ENCODE measurements at places on chromosomes 1 and 21.

DNA sequence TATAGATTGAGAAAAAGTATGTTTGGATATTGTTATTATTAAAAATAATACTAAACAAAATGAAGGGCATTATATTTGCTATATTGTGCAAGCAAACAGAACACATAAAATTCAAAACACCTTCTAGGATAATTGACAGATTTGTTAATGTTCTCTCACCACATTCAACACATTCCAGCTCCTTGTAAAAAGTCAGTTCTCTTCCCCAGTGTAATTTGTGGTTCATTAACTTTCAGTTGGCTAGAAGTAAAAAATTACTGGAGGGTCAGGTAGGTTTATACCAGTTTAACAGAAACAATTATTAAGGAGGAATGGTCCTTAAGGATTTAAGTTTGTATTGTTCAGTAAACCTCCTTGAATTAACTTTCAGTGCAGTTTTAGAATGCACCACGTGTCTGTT is 1235.3 kb upstream of the ADGRL2 start:
- no peak for DNase-seq

GRCh38 chr1:203316626-203317093 is 11.3 kb downstream of the BTG2 start:
- DNase-seq: no peak

GRCh38 chr1:10610901-10611600 is 136.3 kb downstream of the PEX14 start:
- DNase-seq: no peak

- DNase-seq: no peak
Observed at GRCh38 chr1:39110325-39110851, 84.2 kb downstream of the NDUFS5 start.

GRCh38 chr1:211741116-211741515 is 65.7 kb upstream of the NEK2 start:
- DNase-seq: no peak

- no peak for DNase-seq
Observed at GRCh38 chr1:46427541-46427940, 33.4 kb downstream of the FAAH start.

DNA sequence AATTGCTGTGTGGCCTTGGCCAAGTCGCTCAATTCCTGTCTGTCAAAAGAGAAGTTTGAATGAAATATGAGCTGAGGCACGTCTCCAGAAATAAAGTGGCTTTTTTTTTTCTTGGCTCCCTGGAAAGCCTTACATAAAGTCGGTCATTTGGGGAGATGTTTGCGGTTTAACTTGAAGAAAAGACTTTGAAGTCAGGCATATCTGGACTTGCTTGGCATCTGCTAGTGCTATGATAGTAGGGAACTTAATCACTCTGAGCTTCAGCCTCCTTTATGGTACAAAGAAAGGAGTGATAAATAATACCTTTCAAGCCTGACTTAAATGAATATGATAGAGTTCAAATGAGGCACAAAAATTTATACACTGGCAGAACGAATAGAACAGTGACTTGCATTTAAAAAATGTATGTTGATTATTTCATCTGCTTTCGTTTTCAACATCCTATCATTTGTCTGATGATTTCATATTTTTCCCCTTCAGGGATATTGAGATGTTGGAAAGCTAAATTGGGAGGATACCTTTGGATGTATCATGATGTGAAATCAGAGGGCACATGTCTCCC is 60.2 kb downstream of the FASLG start:
- DNase-seq: no peak

DNA sequence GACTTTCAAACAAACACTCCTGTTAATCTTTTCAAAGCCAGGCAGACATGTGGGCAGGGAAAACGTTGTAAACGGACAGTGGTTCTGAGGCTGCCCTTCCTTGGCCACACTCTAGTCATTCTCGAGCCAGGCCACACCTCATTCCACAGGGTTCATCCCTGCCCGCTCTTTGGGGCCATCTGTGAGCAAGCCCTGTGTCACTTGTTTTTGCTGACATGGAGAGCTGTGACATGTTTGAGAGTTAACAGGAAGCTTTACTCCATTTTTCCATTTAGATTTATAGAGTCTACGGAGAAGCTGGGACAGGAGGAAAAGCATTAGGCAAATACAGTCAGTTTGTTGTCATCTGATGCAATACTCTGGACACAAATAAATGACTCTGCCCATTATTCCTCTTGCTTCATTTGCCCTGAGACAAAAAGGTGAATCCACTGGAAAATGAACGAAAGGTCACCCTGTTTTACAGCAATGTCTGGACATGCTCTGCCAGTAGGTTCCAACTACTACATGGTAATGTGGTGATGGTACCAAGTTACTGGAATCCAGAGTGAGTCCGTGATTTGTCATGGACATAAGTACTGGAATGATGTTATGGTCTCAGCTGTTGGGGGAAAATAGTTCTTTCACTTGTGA is 126.9 kb downstream of the CLIC6 start:
- no peak for DNase-seq

Measured in activated CD4-positive, alpha-beta T cell treated with anti-CD3 and anti-CD28 coated beads for 48 hours (primary cell).